Left hindlimb (tissue), 1 donor: ENCODE measurements at places on chromosomes 7 and 10.

- no peak for DNase-seq
Measured at GRCh38 chr10:83533290-83533689, 606.0 kb upstream of the GHITM start.

DNA sequence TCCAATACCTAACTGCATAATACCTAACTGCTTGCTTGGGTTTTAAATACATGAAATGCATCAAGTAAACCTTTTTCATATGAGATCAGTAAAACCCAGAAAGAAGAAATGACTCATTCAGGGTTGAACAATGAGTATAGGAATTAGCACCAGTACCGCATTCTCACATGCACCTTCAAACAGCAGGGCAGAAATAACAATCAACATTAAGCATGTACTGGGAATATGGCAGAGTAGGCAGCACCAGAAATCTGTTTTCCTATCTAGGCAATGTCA, 850.3 kb upstream of the SORCS1 start:
- DNase-seq: no peak

DNA sequence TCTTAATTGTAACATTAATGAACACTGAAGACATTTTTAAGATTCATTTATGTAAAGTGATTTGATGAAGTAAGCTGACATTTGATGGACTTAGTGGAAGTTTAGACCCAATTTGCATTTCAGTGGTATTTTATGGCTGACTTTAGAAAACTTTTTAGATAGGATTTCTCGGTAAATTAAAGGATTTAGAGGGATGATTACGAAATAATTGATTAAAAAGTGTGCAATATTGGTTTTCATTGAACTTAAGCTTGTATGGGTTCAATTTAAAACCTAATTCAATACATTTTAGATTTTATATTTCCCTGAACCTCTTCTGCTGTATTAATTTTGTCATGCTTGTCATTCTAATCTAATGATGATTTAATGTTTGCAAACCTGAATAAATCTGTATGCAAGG, 135.1 kb downstream of the SDK1 start:
- no peak for DNase-seq

DNA sequence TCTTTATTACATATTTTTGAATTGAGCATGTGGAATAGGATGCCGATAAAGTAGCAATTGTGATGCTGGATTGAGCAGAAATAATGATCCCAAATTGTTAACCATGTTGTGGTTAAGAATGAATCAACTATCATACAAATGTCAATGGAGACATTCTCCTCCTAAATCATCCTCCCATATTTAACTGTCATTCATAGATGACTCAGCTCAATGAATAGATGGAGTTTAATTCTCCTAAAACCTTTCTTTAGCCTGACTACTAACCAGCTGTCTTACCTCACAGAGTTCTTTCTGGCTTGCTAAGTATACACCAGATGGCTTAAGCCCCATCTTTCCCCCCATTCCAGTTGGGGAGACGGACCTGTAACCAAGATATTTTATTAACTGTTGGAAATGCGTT, 23.4 kb upstream of the NPS start:
- no peak for DNase-seq

DNA sequence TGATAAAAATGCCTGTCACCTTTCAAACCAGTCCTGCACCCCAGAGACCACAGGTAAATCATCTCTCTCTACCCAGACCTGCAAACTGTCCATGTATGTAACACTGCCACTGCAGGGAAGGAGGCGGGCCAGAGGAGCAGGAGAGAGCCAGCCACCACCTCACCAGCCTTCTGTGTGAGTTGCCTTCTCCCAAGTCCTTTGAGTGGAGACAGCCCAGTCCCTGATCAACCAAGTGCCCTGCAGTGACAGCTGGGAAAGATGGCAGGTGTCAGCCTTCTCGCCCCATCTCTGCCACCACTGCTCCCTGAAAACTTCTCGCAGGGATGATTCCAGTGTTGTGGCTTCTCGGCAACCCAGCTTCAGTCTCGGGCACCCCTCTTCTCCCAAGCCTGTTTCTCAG, 42.4 kb downstream of the MTURN start:
- DNase-seq: no peak

GRCh38 chr10:97336942-97337831, 2.7 kb upstream of the FRAT2 start:
- DNase-seq: no peak
